ENCODE measurements at places on chromosomes 1 and 21. TPM values are rescaled to one million over a fixed set of nuclear protein-coding genes. Genes with fewer than 3 reads are reported as not detected.

DNA sequence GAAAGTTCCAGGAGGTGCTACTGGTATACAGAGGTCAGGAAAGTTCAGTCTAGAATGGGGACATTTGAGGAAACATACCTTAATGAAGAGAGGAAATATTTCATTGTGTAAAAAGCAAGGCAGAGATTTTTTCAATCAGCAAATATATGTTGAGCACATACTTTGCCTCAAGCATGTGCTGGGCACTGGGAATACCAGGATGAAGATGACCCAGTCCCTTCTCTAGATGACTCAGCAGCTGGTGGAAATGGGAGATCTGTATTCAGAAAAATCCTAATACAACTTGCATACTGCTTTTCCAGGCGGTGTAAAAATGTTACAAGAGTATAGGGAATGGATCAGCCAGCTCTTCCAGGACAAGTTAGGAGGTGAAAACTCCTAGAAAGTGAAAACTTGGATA is 229.3 kb downstream of the FGGY start:
- no peaks in the 10 kb centered on the region for H3K36me3 ChIP-seq
- no peaks in the 10 kb centered on the region for H3K27me3 ChIP-seq
- no peak for DNase-seq
- no peak overlapping the region for H3K27ac ChIP-seq
- H3K4me1 ChIP-seq = no peaks in the 10 kb centered on the region

- no peaks in the 10 kb centered on the region for H3K36me3 ChIP-seq
- no peak overlapping the region for H3K27ac ChIP-seq
- H3K27me3 ChIP-seq = no peaks in the 10 kb centered on the region
These were observed 29.4 kb downstream of the FOXJ3 start for GRCh38 chr1:42305639-42306038.

DNA sequence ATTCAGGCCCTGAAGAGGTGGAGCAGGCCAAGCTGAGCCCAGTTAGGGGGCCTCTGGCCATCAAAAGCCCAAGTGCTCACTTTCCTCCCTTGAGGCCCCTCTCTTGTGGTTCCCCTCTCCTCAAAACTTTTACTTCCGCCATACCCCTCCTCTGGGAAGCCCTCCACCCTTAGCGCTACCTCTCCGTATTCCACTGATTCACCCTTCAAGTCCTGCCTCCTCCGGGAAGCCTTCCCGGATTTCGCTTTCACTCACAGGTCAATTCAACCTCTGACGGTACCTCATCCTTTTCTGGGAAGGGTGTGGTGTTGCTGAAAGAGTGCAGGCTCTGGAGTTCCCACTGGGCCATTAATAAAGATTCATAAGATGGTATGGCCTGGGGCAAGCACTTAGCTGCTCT is 19.1 kb downstream of the SPOCD1 start:
- no peaks in the 10 kb centered on the region for H3K27me3 ChIP-seq
- no peaks in the 10 kb centered on the region for H3K4me1 ChIP-seq
- no peaks in the 10 kb centered on the region for H3K36me3 ChIP-seq
- H3K4me3 ChIP-seq = no peak overlapping the region
- no peak for DNase-seq

ZBTB8B gene
- not detected for total RNA-seq

ABCG1 gene
- not detected for total RNA-seq

CTH gene
- 14.0 TPM for total RNA-seq

All from Caco-2 (cell line).